Hematopoietic multipotent progenitor cell treated with erythropoietin and hydrocortisone succinate and interleukin-3 and kit ligand, for 15 days (in vitro differentiated cells): ENCODE measurements at places on chromosomes 7 and 10.

- no peak for DNase-seq
Observed at GRCh38 chr7:13827716-13828115, 161.8 kb downstream of the ETV1 start.

DNA sequence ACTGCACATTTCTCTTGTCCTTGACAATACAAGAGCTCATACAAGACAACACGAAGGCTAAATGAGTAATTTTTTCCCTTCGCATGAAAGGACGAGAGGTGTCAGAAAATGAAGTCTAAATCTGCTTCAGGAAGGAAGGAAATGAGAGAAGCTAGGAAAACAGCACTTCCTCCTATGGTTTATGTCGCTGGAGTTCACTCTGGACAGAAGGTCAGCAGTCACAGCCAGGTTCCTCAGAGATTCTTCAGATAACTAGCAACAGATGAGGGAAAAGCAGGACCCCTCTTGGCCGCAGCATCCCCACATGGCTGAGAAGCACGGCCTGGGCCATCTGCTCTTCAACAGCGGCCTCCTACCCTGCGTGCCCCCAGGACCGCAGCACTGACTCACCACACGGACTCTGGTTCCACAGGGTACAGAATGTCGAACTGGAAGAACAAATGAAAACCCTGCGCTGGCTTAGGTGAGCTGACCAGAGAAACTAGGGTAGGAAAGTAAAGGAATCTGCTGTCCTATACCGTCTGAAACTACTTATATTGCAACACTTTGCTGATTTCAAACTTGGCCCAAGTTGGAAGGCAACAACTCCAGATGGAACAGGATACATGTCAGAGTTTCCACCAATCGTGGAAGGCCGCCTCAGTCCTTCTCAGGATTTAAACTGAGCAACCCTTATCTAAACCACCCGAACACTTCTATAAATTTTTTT, 26.3 kb downstream of the DNMBP start:
- DNase-seq = no peak

GRCh38 chr10:24382596-24382978, 173.6 kb downstream of the KIAA1217 start:
- DNase-seq = no peak

GRCh38 chr10:74530981-74531380, 295.4 kb upstream of the KAT6B start:
- DNase-seq = no peak

GRCh38 chr10:14674376-14675050, 100.2 kb downstream of the FAM107B start:
- DNase-seq = no peak

- DNase-seq = no peak
Observed at GRCh38 chr10:86945361-86946212, 11.8 kb downstream of the MMRN2 start.

DNA sequence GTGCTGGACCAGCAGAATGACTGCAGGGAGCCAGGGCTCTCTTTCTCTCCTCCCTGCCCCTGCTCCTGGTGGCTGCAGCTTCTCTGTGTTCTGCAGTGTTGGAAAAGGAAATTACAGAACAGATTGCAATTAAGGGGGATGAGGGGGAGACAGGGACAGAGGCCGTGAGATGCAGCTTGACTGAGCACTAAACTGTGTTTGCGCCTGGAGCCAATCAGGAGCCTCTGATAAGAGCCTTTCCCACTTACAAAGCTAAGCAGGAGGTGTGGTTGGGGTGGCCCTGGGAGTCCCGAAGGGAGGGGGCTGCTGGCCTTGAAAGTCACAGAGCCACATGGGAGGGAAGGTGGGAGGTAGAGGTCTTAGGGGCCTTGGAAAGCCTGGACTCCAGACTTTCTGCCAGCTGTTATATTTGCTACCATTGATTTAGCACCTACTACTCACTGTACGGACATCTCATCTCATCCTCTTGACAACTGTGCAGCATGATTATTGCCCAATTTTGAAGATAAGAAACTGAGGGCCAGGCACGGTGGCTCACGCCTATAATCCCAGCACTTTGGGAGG, 26.7 kb downstream of the TRIM8 start:
- no peak for DNase-seq

GRCh38 chr7:36298106-36298505, 91.6 kb upstream of the ANLN start:
- no peak for DNase-seq

DNA sequence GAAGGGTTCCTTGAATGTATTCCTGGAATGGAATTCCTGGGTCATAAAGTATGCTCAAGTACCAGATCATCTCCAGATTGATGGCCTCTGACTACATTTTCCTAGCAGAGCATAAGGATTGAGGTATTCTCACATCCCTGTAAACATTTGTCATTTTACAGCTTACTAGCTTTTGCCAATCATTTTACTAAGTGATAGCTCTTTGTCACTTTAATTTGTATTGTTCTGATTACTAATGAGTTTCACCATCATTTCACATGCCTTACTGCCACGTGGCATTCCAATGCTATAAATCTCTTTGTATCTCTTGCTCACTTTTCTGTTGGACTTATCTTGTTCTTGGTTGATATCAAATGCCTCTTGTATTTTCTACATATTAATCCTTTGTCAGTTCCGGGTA, 68.6 kb upstream of the CACNB2 start:
- no peak for DNase-seq

DNA sequence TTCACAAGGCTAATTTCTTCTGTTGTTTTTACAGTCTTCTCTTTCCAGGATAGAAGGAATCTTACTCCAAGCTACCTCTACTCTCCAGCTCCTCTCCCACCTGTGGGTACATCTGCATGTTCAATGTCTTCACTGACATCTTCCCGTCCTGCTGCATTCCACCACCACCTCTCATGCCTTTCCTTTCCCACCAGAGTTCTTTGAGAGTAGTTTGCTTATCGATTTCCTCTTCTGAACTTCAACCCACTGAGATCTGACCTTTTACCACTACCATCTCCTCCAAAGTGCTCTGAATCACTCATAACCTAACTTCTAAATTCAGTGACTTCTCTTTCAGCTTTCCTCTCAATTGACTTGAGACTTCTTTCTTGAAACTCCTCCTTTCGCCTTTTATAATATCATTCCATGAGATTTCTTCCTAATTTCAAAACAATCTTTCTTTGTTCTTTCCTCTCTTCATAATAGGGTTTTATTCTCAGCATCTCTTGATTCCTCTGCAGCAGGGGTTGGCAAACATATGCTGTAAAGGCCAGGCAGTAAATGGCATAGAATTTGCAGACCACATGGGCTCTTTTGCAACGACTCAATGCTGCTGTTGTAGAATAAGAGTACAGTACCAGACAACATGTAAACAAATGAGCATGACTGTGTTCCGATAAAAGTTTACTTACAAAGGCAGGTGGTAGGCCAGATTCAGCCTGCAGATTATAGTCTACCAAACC, 22.1 kb downstream of the ACSL5 start:
- DNase-seq = no peak

DNA sequence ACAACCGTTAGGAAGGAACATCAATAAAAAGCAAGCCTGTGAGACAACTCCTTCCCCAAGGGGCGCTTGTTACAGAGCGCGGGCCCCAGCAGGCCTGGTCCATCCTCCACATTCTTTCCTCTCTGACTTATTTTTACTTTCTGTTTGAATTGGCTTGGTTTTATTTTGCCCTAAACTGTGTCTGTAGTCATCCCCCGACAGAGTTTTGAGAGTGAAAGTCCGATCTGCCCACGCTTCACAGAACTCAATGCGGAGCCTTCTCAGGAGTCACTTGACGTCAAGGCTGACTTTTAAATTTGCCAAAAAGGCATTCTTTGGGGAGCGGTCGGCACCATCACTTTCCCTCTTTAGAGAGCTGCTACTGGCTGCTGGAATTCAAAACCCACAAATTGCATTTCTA, 150.1 kb upstream of the KLF6 start:
- no peak for DNase-seq

DNA sequence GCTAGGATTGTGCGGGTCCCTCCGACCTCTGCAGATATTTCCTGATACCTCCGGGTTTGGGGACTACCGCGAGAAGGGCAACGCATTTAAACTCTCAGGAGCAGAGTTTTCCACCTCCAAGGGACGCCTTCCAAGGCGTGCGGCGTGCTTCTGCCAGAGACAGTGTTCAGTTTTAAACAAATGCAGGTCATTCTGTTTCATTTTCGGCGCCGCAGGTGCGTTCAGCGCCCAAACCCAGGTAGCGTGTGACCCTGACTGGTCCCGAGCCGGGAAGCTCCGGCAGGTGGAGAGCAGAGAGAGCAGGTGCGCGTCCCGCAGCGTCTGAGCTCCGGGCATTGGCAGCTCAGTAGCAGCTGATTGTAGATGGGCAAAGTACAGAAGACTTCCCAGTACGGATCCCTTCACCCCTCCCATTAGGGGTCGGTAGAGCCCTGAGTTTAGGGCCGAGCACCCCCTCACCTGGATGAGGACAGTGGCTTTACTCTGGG, 1.4 kb upstream of the CYP26A1 start:
- DNase-seq = no peak

DNA sequence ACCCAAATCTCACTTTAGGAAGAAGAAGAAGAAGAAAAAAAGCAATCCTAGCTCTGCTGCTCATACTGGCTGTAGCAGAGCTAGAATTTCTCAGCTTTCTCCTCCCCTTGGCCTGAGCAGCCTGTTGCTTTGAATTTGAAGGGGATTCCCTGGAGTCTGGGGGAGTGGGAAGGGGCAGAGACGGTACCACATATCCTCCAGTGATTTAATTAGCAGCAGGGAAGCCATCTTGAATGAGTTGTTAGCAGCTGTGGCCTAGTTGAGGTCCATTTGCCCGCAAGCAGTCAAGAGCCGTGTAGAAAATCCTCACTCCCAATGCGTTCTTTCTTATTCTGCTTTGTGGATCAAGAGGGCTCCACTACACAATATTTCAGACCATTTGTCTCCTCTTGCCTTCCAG, 16.5 kb downstream of the PDE6C start:
- DNase-seq = no peak

DNA sequence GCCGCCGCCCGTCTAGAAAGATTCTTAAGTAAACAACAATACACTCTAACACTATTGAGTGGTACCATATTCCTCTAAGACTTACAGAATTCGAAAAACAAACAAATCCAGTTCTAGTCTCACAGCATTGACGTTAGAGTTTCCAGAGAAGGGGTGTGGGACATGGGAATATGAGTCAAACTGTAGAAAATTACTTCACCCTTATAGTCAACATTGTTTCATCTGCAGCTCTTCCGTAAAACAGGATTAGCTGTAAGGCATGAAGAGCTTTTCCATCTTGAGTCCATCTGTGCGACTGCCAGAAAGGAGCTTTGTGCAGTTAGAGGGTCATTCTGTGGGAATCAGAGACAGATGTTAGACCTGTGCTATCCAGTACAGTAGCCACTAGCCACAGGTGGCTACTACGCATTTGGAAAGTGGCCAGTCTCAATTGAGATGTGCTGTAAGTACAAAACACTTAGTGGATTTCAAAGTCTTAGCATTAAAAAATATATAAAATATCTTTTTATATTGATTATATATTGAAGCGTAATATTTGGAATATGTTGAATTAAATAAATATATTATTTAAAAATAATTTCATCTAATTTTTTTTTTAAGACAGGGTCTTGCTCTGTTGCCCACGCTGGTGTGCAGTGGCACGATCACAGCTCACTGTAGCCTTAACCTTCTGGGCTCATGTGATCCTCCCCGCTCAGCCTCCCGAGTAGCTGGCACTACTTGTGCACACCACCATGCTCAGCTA, 79.8 kb upstream of the MPP7 start:
- DNase-seq = no peak

DNA sequence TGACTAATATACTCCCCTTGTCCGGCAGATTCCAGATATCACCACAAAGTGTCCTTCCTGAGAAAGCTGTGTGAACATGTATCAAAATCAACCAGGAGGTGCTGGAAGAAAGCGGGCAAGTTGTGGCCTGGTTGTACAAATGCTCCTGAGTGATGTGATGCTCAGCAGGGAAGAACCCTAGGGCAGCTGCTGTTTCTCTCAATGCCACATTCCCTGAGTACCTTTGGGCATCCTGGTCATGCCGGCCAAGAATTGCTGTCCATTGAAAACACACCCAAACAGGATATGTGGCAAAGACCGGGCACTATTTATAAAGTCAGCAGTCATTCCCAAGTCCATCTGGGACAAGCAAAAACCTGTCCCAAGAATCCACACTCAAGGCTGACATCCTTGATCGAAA, 7.8 kb upstream of the ADCY1 start:
- no peak for DNase-seq

GRCh38 chr7:82810558-82811259, 352.0 kb downstream of the PCLO start:
- DNase-seq = no peak

DNA sequence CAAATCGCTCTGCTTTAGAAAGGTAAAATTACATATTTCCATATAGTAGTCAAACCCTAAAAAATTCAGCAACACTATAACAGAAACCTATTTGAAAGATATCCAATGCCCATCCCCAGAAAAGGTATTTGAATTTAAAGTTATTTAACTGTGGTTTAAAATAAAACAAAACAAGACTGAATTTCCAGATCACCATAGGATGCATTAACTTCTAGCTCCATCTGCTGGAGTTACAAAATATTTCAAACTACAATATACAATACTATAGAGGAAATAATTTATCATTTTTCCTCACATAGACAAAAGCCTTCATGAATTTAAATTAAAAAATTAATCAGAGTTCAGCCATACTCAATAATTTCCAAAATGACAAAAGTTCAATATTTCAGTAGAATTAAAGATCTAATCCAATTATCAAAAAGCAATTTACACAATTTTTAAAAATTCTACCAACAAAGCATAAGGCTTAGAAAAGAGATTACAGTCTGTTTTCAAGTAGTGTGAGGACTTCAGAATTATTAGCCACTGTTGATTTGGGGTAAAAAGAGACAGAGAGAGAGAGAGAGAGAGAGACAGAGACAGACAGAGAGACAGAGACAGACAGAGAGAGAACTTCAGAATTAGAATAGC, 75.9 kb downstream of the LMBR1 start:
- DNase-seq = peak; percentile 20

GRCh38 chr7:128759242-128759641, 16.4 kb downstream of the OPN1SW start:
- no peak for DNase-seq

- peak; percentile 69 for DNase-seq
Observed at GRCh38 chr10:101061624-101062231, at the start of gene KAZALD1. TSS of gene KAZALD1 (plus strand) at chr10:101061989. CDS start at chr10:101062593, 604 bp downstream.

- DNase-seq = no peak
Observed at GRCh38 chr10:59456199-59456598, 93.8 kb upstream of the FAM13C start.

- no peak for DNase-seq
Observed at GRCh38 chr10:122713091-122713885, 13.6 kb upstream of the C10orf120 start.

- DNase-seq = no peak
Observed at GRCh38 chr7:69799048-69799697, 200.9 kb downstream of the AUTS2 start.

- no peak for DNase-seq
Observed at GRCh38 chr7:149022756-149023360, 5.4 kb downstream of the PDIA4 start.

DNA sequence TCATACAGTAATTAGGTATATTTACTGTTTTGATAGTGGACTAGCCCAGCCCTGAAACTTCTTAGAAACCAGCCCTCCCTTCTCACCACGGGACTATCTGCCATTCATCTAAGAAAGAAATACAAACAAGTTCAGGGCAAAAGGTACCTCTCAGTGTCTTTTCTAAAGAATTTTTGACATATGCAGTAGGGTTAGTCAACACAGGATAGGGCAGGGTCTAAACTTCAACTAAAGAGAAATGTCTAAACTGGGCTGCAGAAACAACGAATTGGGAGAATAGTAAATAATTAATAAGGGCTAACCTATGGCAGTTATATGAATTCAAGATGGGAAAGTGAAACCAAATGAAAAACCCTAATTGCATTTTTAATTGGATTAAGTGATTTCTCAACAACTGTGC, 496.6 kb downstream of the INHBA start:
- DNase-seq = no peak
